ENCODE measurements at places on chromosomes 12 and 14. TPM values are rescaled to one million over a fixed set of nuclear protein-coding genes. Genes with fewer than 3 reads are reported as not detected.

The SERPINA12 gene
- total RNA-seq, result not detected

The HECTD4 gene
- total RNA-seq, result 63.0 TPM

The SLC17A8 gene
- 3.2 TPM for total RNA-seq

The FGF23 gene
- 0.31 TPM for total RNA-seq

The HELB gene
- total RNA-seq, result 6.9 TPM

The TMEM179 gene
- 0.72 TPM for total RNA-seq

The CRACR2A gene
- total RNA-seq, result 5.1 TPM

The NPFF gene
- not detected for total RNA-seq

The GNG2 gene
- total RNA-seq, result 45.1 TPM

The PRICKLE1 gene
- total RNA-seq, result 34.4 TPM

The EXOC3L4 gene
- 6.3 TPM for total RNA-seq

The PSME2 gene
- 35.5 TPM for total RNA-seq

The PSMB11 gene
- total RNA-seq, result not detected

The DAZAP2 gene
- 74.2 TPM for total RNA-seq

The EIF5 gene
- total RNA-seq, result 194 TPM

The DLGAP5 gene
- total RNA-seq, result 12.6 TPM

The ACSM4 gene
- not detected for total RNA-seq

The C12orf50 gene
- not detected for total RNA-seq

The ADCY4 gene
- total RNA-seq, result 16.7 TPM

The VAMP1 gene
- 2.5 TPM for total RNA-seq

The TMEM121 gene
- 12.1 TPM for total RNA-seq

The SLC38A4 gene
- 12.0 TPM for total RNA-seq

The SSTR1 gene
- 0.21 TPM for total RNA-seq

The ERBB3 gene
- 147 TPM for total RNA-seq

The LBHD2 gene
- total RNA-seq, result not detected

All from tongue (tissue), 3 donors.